ENCODE measurements at places on chromosomes 1 and 21. TPM values are rescaled to one million over a fixed set of nuclear protein-coding genes. Genes with fewer than 3 reads are reported as not detected.

- no peak for DNase-seq
Measured at GRCh38 chr1:1349256-1350012, at the start of gene DVL1. DVL1 (minus strand) TSS chr1:1349418; CDS start chr1:1349065, 353 bp downstream.

Gene ADORA3
- 0.74 TPM for polyA plus RNA-seq

- DNase-seq: no peak
Measured at GRCh38 chr21:39715804-39716397, 29.1 kb upstream of the IGSF5 start.

Gene OR14K1
- not detected for polyA plus RNA-seq

DNA sequence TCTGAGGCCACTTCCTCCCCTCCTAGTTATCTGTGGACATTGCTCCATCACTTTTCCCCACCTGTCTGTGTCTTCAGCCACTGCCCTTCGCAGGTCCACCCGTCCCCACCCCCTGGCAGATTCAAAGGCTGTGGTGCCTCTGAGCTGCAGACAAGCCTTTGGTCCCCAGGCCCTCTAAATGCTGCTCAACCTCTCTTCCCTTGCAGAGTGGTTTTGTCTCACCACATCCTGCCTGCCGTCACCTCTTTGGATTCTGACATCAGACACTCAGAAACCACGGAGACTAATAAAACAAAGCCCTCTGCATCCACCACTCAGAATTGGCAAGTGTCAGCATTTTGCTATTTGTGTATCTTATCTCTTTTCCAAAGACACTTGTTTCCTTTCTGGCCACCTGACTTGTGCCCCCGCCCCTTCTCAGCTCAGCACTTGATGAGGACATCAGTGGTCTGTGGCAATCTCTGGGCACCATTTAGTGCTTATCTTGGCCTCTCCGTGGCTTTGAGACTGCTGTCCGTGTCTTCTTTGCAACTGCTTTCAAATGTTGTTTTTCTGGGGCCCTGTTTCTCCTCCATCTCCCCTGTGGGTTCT, 7.7 kb downstream of the CNIH3 start:
- DNase-seq: no peak

- DNase-seq: peak; percentile 28
Measured at GRCh38 chr1:151458802-151459330, 428 bp downstream of the POGZ start.

DNA sequence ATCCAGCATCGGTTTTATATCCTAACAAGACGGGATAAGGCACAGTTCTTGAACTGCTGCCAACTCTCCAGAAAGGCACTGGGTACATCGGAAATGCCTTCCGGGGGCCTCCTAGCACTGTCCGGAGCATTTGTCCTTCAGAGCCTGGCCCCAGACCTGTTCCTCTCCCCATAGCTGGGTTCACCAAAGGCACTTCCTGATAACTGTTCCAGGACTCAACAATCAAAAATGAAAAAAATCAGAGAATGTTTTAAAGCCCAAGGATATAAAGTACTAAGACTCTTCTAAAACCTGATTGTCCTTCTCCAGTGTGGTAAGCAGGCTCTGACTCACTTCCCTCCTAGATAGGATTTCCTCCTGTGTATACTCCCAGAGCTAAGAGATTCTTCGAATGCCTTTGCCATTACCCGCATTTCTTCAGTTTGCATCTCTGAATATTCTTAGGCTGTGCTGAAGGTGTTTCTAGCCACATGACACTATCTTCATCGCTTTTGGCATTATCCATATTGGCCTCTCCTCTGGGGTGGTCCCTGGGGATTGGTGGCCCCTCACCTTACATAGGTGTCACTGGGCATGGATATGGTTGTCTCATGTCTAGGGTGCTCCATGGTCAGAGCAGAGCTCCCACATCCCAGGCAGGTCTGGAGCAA, 112.9 kb downstream of the ZBTB18 start:
- no peak for DNase-seq

DNA sequence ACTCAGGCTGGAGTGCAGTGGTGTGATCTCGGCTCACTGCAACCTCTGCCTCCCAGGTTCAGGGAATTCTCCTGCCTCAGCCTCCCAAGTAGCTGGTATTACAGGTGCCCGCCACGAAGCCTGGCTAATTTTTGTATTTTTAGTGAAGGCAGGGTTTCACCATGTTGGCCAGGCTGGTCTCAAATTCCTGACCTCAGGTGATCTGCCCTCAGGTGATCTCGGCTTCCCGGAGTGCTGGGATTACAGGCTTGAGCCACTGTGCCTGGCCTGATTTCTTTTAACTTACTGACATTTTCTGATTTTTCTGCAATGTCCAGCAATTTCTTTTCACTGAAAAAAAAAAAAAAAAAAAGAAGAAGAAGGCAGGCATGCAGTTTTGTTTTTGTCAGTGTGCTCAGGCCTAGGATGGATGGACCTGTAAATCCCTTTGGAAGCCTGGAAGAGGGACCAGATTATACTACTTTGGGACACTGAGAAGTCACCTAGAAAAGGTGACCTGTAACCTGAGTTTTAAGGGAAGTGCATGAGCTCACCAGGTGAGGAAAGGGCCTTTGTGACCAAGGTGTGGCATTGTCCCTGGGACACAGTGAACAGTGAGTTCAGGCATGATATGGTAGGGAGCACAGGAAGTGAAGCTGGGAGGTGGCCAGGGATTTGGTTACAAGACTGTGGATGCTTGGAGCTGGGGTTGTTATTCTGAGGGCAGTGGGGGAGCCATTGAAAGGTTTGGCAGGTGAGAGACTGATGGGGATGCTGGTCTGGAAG, 2.7 kb upstream of the TMEM61 start:
- no peak for DNase-seq

Gene KCNJ15
- polyA plus RNA-seq: 192 TPM

GRCh38 chr1:114262337-114262736, 108.7 kb upstream of the SYT6 start:
- no peak for DNase-seq

Gene TFAP2E
- polyA plus RNA-seq: 1.2 TPM

- DNase-seq: no peak
Measured at GRCh38 chr1:229599218-229599954, 26.5 kb downstream of the TAF5L start.

Gene HIVEP3
- 3.5 TPM for polyA plus RNA-seq

- DNase-seq: no peak
Measured at GRCh38 chr1:239383714-239384113, 2.7 kb upstream of the CHRM3 start.

Gene IL20
- not detected for polyA plus RNA-seq

Gene USF1
- 68.9 TPM for polyA plus RNA-seq

- no peak for DNase-seq
Measured at GRCh38 chr1:19655718-19656080, 9.0 kb upstream of the HTR6 start.

DNA sequence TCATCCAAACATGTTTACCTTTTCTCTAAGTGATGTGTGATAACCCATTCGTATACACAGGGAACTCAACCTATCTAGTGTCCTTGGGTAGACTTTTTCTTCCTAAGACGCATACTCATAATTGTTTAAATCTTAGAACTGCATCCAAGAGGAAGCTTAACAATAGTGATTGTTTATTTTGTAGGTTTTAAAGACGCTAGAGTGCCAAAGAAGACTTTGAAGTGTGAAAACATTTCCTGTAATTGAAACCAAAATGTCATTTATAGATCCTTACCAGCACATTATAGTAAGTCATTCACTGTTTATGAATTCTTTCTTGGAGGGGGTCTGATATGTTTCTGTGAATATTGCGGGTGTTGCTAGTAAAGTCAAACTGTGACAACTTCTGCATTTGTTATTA, 25.4 kb downstream of the PLA2G4A start:
- DNase-seq: no peak

DNA sequence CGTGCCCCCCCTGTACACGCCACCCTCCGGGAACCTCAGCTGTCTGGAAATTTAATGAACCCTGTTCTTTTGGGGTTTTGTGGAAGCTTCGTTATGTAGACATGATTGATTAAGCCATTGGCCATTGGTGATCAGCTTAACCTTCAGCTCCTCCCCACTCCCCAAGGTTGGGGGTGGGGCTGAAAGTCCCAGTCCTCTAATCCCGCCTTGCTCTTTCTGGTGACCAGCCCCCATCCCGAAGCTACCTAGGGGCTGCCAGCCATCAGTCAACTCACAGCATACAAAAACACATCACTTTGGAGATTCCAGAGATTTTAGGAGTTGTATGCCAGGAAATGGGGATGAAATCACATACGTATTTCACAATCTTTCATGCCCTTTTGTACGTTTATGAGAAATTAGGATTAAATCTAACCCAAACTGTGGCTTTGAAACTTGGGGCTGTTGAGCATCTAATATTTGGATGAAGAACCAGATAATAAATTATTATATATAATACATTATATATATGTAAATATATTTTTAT, 52.3 kb downstream of the BACE2 start:
- DNase-seq: no peak

Gene SHISAL2A
- polyA plus RNA-seq: 0.74 TPM

GRCh38 chr1:204258213-204259115, 44.7 kb upstream of the GOLT1A start:
- no peak for DNase-seq

GRCh38 chr21:35940074-35940927, 120.0 kb downstream of the SETD4 start:
- DNase-seq: no peak
